ENCODE measurements at places on chromosomes 3 and 15.

DNA sequence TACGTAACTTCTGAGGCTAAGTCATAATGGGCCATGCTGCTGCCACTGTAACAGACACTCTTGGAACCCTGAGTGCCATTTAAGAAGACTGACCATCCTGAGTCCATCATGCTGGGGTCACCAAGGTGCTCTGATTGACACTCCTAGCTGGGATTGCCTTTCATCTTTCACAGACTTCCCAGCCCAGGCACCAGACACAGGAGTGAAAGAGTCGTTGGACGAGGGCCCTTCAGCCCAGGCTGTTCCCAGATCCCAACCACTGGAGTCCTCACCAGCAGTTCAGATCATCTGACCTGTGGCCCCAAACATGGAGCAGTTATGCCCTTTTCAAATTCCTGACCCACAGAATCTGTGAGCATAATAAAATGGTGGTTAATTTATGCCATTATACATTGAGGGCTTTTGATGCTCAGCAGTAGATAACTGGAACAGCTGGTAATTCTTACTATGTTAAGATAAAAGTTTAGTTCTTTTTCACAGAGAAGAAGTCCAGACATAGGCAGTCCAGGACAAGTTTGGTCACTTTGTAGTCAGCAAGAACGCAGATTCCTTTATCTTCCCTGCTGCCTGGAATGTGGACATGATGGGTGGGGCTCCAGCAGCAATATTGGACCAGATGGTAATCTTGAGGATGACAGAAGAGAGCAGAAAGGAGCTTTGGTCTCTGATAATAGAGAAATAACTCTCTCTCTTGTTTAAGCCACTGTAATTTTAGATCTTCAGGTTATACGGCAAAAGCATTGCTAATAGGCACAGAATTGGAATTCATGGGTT lies 7.3 kb upstream of the EHD4 start:
- H3K27me3 ChIP-seq, result peaks cover 13% of the 10 kb centered on the region
- H3K36me3 ChIP-seq, result no peaks in the 10 kb centered on the region
- H3K4me1 ChIP-seq, result no peaks in the 10 kb centered on the region
- no peak for DNase-seq

DNA sequence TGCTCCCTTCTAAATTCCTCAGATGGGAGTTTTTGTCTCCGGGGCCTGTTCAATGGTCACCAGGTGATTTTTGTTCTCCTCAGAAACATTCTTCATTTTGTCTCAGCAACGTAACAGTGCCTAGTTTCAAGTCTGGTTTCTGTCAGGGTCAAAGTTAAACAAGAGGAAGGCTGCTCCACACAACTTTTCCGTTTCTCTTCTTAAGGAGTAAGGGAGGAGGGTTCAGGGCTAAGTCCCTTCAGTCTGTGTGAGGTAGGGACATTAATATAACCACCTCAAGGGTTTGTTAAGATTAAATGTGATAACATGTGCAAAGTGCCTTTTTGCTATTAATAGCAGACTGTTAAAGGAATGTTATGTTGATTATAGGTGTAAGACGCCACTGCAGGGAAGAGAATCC lies 41.8 kb downstream of the HOMER2 start:
- DNase-seq, result no peak
- no peak overlapping the region for H3K27ac ChIP-seq
- H3K27me3 ChIP-seq, result peaks cover 19% of the 10 kb centered on the region
- no peak overlapping the region for H3K4me3 ChIP-seq
- no peaks in the 10 kb centered on the region for H3K4me1 ChIP-seq
- peaks cover 10% of the 10 kb centered on the region for H3K36me3 ChIP-seq

DNA sequence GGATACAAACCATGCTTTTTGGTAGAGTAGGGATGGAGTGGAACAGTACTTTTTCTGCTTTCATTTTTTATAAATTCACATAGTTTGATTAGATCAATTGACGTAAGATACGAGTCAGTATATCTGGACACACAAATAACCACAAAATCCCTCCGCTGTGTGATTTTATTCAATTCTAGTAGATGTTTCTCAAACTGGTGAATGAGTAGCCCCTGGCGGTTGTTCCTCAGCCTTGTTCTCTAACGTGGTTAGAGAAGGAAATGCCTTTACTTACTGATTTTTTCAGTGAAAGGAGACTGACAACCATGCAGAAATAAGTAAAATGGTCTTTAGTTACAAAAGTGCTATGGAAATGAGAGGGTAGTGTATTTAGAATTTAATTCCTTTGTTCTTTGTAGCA lies 161.0 kb downstream of the TCF12 start:
- no peak overlapping the region for H3K27ac ChIP-seq
- no peak for DNase-seq
- no peaks in the 10 kb centered on the region for H3K27me3 ChIP-seq

DNA sequence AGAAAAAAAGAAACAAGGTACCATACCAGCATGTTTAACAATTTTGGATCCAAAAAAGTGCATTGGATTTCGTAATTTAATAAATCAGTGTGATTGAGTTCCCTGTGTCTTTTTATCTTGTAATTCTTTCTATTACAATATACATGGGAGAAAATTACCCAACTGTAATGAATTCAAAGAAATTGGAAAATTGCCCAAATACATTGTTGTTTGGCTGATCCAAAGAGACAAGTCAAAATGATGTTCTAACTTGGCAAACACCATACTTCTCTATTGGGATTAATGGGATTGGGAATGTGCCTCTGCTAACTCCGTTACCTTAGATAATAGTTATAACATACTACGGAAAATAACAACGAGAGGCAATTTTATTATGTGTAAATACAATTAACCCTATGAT lies 1097.1 kb downstream of the ROBO1 start:
- DNase-seq, result no peak
- no peak overlapping the region for H3K27ac ChIP-seq
- H3K36me3 ChIP-seq, result no peaks in the 10 kb centered on the region
- no peak overlapping the region for H3K4me3 ChIP-seq
- H3K4me1 ChIP-seq, result no peaks in the 10 kb centered on the region

GRCh38 chr3:134798681-134799311 lies 3.7 kb downstream of the EPHB1 start:
- peaks cover 5% of the 10 kb centered on the region for H3K4me1 ChIP-seq
- peaks cover 26% of the 10 kb centered on the region for H3K27me3 ChIP-seq
- no peak overlapping the region for H3K27ac ChIP-seq
- no peaks in the 10 kb centered on the region for H3K36me3 ChIP-seq

DNA sequence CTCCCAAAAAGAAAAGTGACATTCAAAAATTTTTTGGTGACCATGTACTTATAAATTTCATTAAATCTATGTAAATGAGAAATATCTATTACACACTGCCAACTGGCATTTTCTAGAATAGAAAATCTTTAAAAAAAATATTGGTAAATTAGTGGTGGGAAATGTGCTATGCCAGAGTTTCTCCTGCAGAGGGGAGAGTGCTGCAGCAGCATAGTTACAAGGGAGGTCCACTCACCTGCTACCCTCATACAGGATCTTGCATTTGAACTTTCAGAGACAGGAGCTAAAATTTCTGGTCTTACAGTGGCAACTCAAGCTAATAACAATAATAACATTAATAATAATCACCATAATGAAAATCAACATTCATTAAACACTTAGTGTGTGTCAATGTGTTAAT lies 459.6 kb downstream of the NSUN3 start:
- H3K27me3 ChIP-seq, result no peaks in the 10 kb centered on the region
- no peaks in the 10 kb centered on the region for H3K4me1 ChIP-seq
- no peak overlapping the region for H3K27ac ChIP-seq
- DNase-seq, result no peak
- no peak overlapping the region for H3K4me3 ChIP-seq
- no peaks in the 10 kb centered on the region for H3K36me3 ChIP-seq

GRCh38 chr3:28989646-28990089 lies 291.2 kb upstream of the RBMS3 start:
- H3K4me1 ChIP-seq, result no peaks in the 10 kb centered on the region
- H3K36me3 ChIP-seq, result no peaks in the 10 kb centered on the region
- no peak overlapping the region for H3K4me3 ChIP-seq
- no peak for DNase-seq

GRCh38 chr3:116200956-116201690 lies 244.2 kb downstream of the LSAMP start:
- H3K27me3 ChIP-seq, result no peaks in the 10 kb centered on the region
- no peak overlapping the region for H3K27ac ChIP-seq
- H3K4me3 ChIP-seq, result no peak overlapping the region
- H3K36me3 ChIP-seq, result peaks cover 4% of the 10 kb centered on the region
- H3K4me1 ChIP-seq, result no peaks in the 10 kb centered on the region
